Activated CD8-positive, alpha-beta T cell treated with anti-CD3 and anti-CD28 coated beads, Interleukin-2, amount 10 ng/mL, durations not matched to agents 7 days and 5 days (primary cell): ENCODE measurements at places on chromosomes 13 and 19. TPM values are rescaled to one million over a fixed set of nuclear protein-coding genes. Genes with fewer than 3 reads are reported as not detected.
A peak's percentile ranks its signal among the peaks of the same experiment; 100 is the strongest.

Gene PGLYRP2
- not detected for total RNA-seq

Gene PCSK4
- total RNA-seq, result 4.1 TPM

GRCh38 chr19:41123716-41124294, 9.6 kb downstream of the CYP2F1 start:
- H3K27me3 ChIP-seq, result peaks cover 13% of the 10 kb centered on the region
- H3K4me3 ChIP-seq, result no peak overlapping the region
- H3K27ac ChIP-seq, result peak overlapping the region; percentile 9

- DNase-seq, result no peak
- H3K4me1 ChIP-seq, result no peaks in the 10 kb centered on the region
- no peaks in the 10 kb centered on the region for H3K36me3 ChIP-seq
Measured at GRCh38 chr13:76267216-76267615, 619.0 kb downstream of the KCTD12 start.

GRCh38 chr13:21065686-21066085, 4.3 kb upstream of the LATS2 start:
- H3K36me3 ChIP-seq, result no peaks in the 10 kb centered on the region
- DNase-seq, result no peak
- no peak overlapping the region for H3K4me3 ChIP-seq
- peaks cover 7% of the 10 kb centered on the region for H3K4me1 ChIP-seq

GRCh38 chr19:10516671-10517286, 468 bp downstream of the S1PR5 start:
- no peaks in the 10 kb centered on the region for H3K36me3 ChIP-seq
- H3K4me3 ChIP-seq, result peak overlapping the region; percentile 15
- peaks cover 56% of the 10 kb centered on the region for H3K27me3 ChIP-seq
- H3K27ac ChIP-seq, result no peak overlapping the region
- no peak for DNase-seq

GRCh38 chr13:99320693-99321481, 13.7 kb upstream of the GPR183 start:
- H3K4me1 ChIP-seq, result peaks cover 64% of the 10 kb centered on the region
- no peak overlapping the region for H3K4me3 ChIP-seq
- H3K27ac ChIP-seq, result no peak overlapping the region
- no peaks in the 10 kb centered on the region for H3K27me3 ChIP-seq
- no peak for DNase-seq

GRCh38 chr13:77725071-77725470, 27.6 kb downstream of the SLAIN1 start:
- DNase-seq, result no peak
- H3K4me1 ChIP-seq, result peaks cover 54% of the 10 kb centered on the region
- no peak overlapping the region for H3K4me3 ChIP-seq
- H3K27me3 ChIP-seq, result no peaks in the 10 kb centered on the region
- no peak overlapping the region for H3K27ac ChIP-seq
- H3K36me3 ChIP-seq, result peaks cover 70% of the 10 kb centered on the region

- H3K27ac ChIP-seq, result no peak overlapping the region
- no peak for DNase-seq
- H3K4me3 ChIP-seq, result no peak overlapping the region
- H3K36me3 ChIP-seq, result peaks cover 77% of the 10 kb centered on the region
- no peaks in the 10 kb centered on the region for H3K27me3 ChIP-seq
Measured at GRCh38 chr19:58548859-58549663, 5.2 kb downstream of the TRIM28 start.

DNA sequence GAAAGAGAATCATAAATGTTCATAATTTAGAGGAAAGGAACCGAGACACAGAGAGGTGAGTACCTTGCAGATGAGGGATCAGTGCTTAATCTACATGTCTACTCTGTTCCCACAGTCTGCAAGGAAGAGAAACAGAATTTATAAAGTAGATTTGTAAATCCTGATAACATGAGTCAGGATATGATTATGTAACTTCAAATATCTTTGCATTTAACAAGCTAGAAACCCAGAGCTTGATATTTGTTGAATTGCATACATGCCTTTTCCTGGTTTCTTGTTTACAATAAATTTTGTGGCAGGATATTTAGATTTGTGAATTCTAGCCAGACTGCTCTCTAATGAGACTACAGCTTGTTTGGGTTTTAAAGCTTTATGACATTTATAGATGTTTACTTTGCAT, 219.2 kb downstream of the ENOX1 start:
- peaks cover 22% of the 10 kb centered on the region for H3K27me3 ChIP-seq
- DNase-seq, result no peak
- H3K27ac ChIP-seq, result no peak overlapping the region

DNA sequence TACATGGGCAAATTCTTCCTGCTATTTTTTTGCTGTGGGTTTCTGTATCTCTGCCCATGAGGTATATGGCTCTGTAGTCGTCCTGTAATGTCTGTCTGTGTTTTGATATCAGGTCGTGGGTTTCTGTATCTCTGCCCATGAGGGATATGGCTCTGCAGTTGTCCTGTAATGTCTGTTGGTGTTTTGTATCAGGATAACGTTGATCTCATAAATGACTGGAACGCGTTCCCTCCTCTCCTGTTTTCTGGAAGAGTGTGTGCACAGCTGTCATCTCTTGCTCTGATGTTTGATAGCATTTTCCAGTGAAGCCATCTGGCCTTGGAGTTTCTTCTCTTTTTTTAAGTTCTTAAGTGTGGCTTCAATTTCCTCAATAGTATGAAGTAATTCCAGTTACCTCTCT, 57.2 kb downstream of the SOX1 start:
- no peaks in the 10 kb centered on the region for H3K4me1 ChIP-seq
- DNase-seq, result no peak
- no peak overlapping the region for H3K4me3 ChIP-seq
- no peak overlapping the region for H3K27ac ChIP-seq
- H3K36me3 ChIP-seq, result no peaks in the 10 kb centered on the region

- no peaks in the 10 kb centered on the region for H3K4me1 ChIP-seq
- peaks cover 3% of the 10 kb centered on the region for H3K27me3 ChIP-seq
- no peaks in the 10 kb centered on the region for H3K36me3 ChIP-seq
- no peak overlapping the region for H3K4me3 ChIP-seq
Measured at GRCh38 chr19:50844296-50844935, 10.3 kb upstream of the KLK3 start.

DNA sequence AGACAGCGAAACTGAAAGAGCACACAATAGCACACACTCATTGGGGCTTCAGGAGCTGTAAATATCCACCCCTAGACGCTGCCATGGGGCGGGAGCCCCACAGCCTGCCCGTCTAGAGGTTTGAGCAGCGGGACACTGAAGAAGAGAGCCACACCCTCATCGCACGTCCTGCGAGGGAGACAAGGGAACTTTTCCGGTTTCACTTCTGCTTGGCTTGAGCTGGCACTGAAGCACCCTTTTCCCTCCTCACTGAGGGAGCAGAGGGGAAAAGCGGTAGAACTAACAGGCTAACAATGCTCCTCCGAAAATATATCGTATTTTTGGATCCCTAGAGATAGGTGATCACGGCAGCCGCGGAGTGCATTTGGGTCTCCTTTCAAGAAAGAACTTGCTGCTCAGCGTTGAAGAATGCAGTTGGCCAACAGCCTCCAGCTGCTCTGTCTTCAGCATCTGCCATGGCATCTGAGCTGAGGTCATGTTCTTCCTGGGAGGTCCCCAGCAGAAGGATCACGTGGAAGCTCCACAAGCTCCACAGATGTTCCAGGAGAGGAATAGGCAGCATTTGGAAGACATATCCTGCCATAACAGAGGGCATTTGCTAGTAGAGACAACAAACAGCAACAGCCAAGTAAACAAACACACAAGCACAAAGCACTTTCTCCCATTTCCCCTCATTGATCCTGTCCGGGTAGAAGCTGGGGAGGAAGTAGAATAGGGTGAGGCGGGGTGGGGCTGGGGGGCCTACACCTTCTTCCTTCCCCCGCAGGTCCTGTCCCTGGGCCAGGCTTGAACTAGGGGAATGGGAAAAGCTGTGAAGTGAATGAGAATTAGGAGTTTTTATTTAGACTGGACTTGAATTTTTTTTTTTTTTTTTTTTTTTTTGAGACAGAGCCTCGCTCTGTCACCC, 44.8 kb upstream of the ALOX5AP start:
- H3K27me3 ChIP-seq, result peaks cover 40% of the 10 kb centered on the region
- peaks cover 5% of the 10 kb centered on the region for H3K36me3 ChIP-seq

GRCh38 chr19:18419699-18420460, 682 bp downstream of the SSBP4 start:
- H3K27me3 ChIP-seq, result no peaks in the 10 kb centered on the region
- H3K4me1 ChIP-seq, result peaks cover 82% of the 10 kb centered on the region
- peak; percentile 71 for DNase-seq
